Activated CD4-positive, alpha-beta T cell treated with anti-CD3 and anti-CD28 coated beads, Interleukin-2, amount 50 U/mL, for 1 hour (primary cell): ENCODE measurements at places on chromosomes 7 and 10.
A peak's percentile ranks its signal among the peaks of the same experiment; 100 is the strongest.

GRCh38 chr10:122342293-122343134 is 32.0 kb upstream of the PLEKHA1 start:
- DNase-seq: peak; percentile 53

GRCh38 chr10:129156406-129156805 is 310.6 kb upstream of the MGMT start:
- DNase-seq: no peak

- DNase-seq: no peak
These were observed 23.2 kb upstream of the PRRT4 start for GRCh38 chr7:128384726-128385125.

DNA sequence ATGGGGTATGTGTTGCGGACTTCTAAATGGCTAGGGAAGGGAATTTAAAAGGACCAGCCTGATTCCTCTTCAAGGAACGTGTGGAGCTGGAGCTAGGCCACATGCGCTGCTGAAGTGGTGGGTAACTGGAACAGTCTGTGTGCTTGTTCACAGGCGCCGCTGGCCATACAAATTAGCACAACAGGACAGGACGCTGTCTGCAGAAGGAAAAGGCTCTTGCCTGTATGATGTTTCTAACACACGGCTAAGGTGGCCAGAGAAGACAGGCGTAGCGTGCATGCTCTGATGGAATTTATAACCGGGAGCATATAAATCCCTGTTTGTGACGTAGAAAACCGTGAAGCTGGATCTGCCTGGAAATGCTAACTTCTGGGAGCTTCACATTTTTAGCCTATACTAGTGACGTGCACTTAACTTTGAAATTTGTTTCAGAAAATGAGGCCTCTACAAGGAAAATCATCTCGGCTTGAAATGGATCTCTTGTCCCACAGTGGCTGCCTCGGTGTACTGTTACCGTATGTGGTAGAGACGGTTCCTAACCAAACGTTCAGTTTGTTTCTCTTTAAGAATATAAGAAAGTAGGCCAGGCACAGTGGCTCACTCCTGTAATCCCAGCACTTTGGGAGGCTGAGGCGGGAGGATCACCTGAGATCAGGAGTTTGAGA is 569.4 kb downstream of the PTPRN2 start:
- DNase-seq: no peak

DNA sequence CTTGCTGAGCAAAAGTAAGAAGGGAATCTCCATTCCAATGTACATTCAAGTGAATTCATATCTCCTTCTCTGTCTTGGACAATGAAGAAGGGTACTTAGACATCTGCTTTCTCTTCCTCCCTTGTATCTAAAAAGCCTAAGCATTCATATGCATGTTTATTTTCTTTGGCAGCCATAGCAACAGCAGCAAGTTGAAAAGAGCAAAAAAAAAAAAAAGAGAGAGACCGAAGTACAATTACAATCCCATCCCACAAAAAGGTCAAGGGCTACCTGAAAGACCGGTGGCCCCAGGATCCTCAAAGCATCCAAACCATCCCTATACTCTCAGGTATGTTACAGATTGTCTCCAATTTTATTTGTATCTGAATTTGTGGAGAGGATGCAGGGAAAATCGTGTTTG is 4.1 kb downstream of the OR2F1 start:
- DNase-seq: no peak

DNA sequence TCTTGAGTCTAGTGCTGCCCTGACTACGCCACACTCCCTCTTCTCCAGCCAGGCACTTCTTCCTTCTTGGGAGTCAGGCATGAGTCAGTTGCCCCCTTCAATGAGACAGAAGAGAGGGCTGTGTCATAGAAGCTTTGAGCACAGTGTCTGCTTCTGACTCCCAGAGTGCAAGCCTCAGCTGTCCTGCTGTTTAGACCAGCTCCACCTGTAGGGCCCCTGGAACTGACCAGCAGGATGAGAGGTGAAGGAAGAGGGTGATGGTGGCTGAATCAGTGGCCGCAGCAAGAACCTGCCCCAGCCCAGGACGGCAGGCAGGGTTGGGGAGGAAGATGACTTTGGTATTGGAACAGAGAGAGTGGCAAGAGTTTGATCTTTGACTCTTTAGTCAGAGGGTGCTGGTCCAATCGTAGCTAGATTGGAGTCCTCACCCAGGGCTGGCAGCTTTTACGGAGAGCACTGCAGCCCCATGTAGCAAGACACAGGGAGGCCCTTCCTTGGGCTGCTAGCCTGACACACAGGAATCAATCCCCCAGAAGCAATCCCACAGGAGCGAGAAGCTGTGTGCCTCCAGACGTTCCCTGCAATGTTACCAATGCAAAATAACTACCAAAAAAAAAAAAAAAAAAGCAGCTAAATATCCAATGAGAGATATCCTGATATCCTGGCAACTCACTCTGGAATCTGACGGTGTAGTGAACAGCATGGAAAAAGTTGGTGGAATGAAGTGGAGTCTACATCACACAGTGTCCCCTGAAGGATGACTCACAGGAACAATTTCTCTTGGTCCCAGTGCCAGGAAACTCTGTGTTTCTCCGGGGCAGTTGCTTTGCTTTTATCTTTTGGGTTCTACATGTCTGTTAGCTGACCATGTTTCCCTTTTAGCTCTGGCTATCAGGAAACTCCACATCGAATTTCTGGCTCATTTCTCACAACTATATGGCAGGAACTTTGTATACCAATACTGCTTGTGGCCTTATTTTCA is 6.9 kb downstream of the C10orf62 start:
- no peak for DNase-seq

GRCh38 chr10:94777886-94778458 is 15.5 kb downstream of the CYP2C19 start:
- no peak for DNase-seq

DNA sequence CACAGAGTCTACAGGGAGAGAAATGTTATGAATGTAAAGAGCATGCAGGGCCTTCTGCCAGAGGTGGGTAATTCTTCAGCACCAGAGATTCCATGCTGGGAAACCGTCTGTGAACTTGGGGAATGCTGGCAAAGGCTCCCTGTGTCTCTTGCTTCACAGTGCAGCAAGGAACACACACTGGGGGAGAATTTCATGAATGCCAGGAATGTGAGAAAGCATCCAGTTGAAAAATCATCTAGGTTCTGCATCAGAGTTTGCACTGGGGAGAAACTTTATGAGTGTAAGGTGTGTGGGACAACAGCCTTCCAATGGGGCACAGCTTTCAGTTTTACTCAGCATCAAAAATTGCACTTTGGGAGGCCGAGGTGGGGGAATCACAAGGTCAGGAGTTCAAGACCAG is 224.3 kb upstream of the IGFBP3 start:
- no peak for DNase-seq

DNA sequence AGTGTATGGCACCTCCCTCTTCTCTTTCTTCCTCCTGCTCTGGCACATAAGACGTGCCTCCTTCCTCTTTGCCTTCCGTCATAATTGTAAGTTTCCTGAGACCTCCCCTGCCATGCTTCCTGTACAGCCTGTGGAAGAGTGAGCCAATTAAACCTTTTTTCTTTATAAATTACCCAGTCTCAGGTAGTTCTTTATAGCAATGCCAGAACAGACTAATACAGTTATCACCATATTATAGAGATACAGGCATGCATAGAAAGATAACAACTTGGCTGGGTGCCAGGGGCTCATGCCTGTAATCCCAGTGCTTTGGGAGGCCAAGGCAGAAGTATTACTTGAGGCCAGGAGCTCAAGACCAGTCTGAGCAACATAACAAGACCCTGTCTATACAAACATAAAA is 53.2 kb downstream of the GCC1 start:
- DNase-seq: no peak

DNA sequence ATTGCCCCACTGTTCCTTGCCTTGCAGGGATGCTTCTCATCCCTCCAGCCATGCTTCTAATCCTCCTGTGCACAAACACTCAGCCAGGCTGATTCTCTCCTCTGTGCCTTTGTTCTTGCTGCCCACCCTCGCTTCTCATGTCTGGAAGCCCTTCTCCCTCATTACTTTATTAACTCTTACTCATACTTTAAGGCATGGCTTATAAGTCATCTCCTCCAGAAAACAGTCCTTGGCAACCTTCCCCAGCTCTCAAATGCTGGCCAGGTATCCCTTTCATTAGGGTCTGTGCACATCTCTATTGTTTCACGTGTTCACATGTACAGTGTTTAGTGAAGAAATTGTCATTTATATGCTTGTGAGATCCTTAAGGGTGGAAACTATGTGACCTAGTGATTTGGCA is 62.9 kb downstream of the ITGB8 start:
- DNase-seq: no peak
